Activated T-cell treated with anti-CD3 and anti-CD28 coated beads for 48 hours (primary cell): ENCODE measurements at places on chromosomes 2 and 18.

DNA sequence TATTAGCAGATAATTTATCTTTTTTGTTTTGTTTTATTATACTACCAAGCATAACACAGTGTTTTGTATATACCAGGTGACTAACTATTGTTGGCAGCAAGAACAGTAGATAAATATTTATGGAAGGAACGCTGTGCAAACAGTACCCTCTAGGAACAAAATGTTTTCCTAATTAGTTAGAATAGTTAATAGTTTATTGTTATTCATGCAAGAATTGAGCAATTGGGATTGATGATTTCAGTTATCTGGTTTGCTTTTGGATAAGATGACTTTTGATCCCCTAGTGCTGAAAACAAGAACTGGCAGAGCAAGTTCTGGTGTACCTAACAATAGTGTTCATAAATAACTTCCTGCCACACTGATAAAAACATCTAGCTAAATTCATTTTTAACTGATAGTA lies 323.3 kb downstream of the TGIF1 start:
- DNase-seq: no peak

GRCh38 chr2:97714950-97715652 lies 1.7 kb downstream of the ZAP70 start:
- DNase-seq: no peak

GRCh38 chr2:29587402-29588190 lies 333.8 kb downstream of the ALK start:
- DNase-seq: no peak

DNA sequence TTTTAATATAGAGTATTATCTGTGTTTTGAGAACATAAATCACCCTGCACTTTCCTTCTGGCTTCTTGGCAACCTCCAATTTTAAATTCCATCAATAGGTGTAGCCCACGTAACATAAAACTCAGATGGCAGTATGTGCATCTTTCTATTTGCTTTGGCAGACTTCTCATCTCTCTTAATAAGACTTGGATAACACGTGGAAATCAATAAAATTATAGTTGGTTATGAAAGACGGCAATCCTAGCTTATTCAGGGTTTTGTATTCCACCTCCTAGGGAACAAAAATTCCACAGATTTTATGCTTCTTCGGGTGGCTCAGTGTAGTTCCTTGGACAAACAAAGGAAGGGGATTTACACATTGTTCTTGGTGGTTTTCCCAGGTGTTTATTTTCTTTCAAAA lies 299.3 kb downstream of the RND3 start:
- DNase-seq: no peak

GRCh38 chr18:79730804-79731203 lies 51.2 kb downstream of the CTDP1 start:
- DNase-seq: no peak

- DNase-seq: no peak
Observed at GRCh38 chr2:152617456-152618192, 99.6 kb downstream of the PRPF40A start.

GRCh38 chr2:134453476-134453875 lies 199.6 kb downstream of the MGAT5 start:
- no peak for DNase-seq

GRCh38 chr2:213545964-213546475 lies 261.8 kb downstream of the SPAG16 start:
- DNase-seq: no peak

- no peak for DNase-seq
Observed at GRCh38 chr2:71995067-71995665, 152.5 kb downstream of the CYP26B1 start.

GRCh38 chr2:164717000-164717803 lies 95.9 kb upstream of the GRB14 start:
- no peak for DNase-seq
